ENCODE measurements at places on chromosomes 3 and 15. TPM values are rescaled to one million over a fixed set of nuclear protein-coding genes. Genes with fewer than 3 reads are reported as not detected.

- DNase-seq: peak; percentile 41
- no peak overlapping the region for H3K27ac ChIP-seq
- no peaks in the 10 kb centered on the region for H3K4me1 ChIP-seq
Measured at GRCh38 chr3:141940194-141940776, 63.8 kb downstream of the ATP1B3 start.

OXTR gene
- total RNA-seq: 0.46 TPM

REC114 gene
- not detected for total RNA-seq

DNA sequence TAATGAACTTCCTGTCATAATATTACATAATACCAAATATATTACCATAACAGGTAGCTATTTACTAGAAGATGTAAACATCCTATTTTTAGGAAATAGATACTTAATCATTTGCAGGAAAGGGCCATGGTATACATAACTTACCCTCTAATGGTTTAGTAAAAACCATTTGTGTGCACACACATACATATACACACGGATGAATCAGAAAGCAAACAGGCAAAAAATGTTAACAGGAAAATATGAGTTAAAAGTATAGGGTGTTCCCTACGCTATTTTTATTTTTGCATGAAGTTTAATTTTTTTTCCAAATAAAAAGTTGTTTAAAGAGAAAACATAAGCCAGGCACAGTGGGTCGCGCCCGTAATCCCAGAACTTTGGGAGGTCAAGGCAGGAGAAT is 34.6 kb downstream of the FAM174B start:
- no peaks in the 10 kb centered on the region for H3K27me3 ChIP-seq
- H3K4me3 ChIP-seq: no peak overlapping the region
- H3K36me3 ChIP-seq: peaks cover 7% of the 10 kb centered on the region
- H3K4me1 ChIP-seq: no peaks in the 10 kb centered on the region
- DNase-seq: no peak
